ENCODE measurements at places on chromosomes 1 and 21. TPM values are rescaled to one million over a fixed set of nuclear protein-coding genes. Genes with fewer than 3 reads are reported as not detected.

- no peak for DNase-seq
Measured at GRCh38 chr1:116457946-116458604, 85.0 kb downstream of the ATP1A1 start.

The THEM5 gene
- not detected for total RNA-seq

DNA sequence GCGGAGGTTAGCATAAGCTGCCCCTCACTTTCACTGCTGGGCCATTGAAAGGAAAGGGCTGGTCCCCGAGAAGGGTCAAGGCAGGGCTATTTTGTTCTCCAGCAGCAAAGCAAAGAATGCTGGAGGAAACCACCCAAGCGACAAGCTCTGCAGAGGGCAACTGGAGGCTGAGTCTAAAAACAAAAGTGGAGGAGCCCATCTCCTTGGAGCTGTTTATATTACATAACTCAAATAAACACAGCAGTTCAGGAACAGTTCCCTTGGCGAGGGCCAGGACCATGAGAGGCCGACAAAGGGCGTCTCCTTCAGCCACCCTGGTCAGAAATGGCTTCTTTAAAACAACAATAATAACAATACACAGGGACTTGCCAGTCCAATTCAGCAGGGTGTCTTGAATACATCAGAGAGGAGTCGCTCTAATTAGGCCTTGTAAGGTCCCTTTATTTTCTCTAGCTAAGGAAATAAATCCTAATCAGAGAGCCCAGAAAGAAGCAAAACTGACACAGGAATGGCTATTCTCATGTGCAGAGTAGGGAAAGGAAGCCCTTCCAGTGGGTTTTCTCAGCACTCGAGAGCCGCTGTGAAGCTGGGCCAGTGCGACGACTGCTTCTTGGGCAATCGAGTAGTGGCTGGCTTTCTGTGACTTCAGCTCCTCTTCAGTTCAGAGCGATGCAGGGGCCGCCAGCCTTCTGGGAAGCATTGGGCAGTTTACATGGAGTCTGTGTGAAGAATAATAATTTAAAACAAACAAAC lies 57.0 kb upstream of the TARBP1 start:
- DNase-seq, result no peak

- no peak for DNase-seq
Measured at GRCh38 chr1:22645931-22646330, 2.5 kb downstream of the C1QC start.

GRCh38 chr1:5297886-5298239 lies 643.5 kb downstream of the AJAP1 start:
- DNase-seq, result no peak

DNA sequence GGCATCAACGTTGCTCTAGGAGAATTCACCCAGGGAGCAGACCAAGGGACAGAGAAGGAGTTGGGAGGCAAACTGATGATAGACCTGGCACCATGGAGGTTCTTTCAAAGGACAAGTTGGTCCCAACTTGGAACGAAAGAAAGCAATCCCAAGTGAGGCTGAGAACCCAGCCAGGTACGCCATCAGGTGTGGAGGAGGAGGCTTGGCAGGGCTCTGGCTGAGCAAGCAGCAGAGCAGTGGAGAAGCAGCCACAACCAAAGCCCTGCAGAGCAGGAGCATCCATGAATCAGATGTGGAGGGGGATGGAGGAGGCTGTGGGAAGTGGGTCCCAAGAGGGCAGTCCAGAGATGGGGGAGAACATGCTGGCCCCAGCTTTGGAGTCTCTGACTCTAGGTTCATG lies 36.3 kb upstream of the RBM15 start:
- DNase-seq, result no peak

- no peak for DNase-seq
Measured at GRCh38 chr1:221963742-221964141, 221.9 kb upstream of the DUSP10 start.

The KLHDC8A gene
- not detected for total RNA-seq

- no peak for DNase-seq
Measured at GRCh38 chr1:110259770-110260169, 49.7 kb downstream of the KCNC4 start.

DNA sequence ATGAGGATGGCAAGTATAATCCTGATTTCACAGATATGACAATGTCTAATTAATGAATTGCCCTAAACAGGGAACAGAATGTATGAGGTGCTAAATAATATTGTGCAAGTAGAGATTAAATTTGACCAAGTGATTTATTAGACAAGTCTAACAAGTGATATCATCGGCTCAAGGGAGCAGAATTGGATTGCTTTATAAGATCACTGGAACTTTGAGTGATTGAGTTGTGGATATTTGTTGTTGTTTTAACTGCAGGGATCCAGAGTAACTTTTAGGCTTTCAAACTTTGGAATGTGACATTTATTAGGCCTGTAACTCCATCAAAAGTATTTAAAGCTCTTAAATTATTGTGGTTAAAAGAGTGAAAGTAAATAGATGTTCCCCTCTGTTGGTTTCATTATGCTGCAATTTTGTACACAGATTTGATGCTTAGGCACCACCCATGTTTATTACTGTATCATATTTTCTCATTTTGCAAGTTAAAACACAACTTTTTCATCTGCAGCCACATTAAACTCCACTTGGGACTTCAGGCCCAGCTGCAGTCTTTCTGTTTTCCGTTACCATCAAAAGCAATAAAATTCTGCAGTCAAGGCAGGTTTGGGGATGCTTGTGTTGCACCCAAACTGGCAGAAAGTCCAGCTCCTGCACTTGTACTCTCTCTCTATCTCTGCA lies 206.6 kb downstream of the HLX start:
- DNase-seq, result no peak

DNA sequence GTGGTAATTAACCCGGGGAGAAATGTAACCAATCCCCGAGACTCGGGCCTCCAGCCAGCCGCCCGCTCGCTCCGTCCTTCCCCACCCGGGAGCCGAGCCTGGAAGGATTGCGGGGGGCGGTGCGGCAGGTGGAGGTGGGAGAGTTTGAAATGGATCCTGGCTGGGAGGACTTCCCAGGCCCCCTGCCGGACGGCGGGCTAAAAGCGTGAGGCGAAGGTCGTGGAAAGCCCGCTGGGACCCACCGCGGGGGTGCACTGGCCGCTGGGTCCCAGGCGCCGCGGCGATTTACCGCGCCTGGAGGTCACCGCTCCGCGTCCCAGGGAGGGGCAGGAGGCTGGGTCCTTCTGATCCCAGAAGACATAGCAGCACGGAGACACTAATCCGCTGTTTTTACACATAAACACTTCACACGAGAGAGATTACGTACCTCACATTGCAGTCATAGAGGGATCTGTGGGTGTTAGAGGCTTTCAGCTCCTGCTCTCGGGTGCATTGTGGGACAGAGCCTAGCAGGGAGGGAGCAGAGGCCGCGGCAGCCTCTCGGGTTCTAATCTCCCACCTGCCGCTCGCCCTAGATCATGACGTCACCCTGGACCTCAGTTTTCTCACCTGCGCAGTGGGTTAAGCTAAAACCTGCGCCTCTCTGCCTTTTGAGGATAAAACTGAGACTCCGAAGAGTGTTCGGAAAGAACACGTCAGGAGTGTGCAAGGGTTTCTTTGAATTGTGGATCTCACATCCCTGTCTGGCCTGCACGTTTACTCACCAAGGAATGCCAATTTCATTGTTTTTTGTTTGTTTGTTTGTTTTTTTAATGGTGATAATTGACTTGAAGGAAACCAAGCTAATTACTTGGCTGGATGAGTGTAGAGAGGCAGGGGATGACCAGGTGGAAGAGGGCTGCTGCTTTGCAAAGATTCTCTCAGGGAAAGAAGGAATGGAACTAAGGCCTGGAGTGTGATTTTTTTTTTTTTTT lies 17.1 kb upstream of the TMEM9 start:
- DNase-seq, result peak; percentile 3

DNA sequence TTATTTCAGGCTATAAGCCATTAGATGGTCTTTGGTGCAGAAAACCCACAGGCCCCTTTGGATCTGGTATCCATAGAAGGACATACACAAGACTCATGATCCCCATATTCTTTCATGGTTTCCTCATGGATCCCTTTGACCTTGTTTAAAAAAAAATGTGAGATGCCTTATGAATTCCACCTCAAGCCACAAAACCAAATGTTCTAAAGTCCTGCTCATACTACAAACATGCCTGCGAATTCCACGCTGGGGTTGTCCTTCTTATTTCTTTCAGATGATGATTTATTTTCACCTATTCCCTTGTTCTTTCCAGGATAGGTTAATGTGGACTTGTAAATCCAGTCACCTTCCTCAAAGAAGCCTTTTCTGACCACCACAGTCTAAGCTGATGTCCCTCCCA lies 256.9 kb upstream of the DPYD start:
- DNase-seq, result no peak

DNA sequence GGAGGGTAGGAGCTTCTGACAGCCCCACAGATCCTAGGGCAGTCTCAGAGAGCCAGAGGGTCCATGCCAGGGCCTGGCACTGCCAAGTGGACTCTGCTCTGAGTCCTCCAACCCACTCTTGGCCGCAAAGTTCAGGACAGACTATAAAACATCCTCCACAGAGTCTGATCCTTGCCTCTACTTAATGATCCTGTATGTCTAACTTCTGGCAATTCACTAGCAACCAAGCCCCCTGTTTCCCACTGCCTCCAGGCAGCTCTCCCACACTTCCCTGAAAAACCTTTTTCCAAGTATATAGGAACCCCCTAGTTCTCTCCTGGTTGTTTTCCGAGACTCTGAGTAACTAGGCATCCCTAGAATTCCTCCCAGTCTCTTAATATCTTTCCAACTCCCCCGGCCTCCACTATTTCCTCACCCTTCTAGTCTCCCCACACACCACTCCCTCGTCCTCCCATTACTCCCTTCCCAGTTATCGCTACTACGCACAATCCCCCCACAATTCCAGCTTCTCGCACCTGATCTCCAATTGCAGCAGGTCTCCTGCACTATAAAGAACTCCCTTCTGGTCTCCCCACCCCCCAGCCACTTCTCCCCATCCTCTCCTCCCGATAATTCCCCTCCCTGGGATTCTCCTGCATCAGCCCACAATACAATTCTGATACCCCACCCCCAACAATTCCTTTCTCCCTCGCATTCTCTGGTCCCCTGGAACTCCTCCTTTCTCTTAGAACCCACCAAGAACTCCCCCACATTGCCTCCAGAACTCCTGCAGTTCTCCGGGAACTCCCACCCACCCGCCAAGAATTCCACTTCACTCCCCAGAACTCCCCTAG lies 574 bp downstream of the IGSF9 start:
- DNase-seq, result no peak

GRCh38 chr1:233060461-233060994 lies 110.1 kb downstream of the NTPCR start:
- DNase-seq, result no peak

DNA sequence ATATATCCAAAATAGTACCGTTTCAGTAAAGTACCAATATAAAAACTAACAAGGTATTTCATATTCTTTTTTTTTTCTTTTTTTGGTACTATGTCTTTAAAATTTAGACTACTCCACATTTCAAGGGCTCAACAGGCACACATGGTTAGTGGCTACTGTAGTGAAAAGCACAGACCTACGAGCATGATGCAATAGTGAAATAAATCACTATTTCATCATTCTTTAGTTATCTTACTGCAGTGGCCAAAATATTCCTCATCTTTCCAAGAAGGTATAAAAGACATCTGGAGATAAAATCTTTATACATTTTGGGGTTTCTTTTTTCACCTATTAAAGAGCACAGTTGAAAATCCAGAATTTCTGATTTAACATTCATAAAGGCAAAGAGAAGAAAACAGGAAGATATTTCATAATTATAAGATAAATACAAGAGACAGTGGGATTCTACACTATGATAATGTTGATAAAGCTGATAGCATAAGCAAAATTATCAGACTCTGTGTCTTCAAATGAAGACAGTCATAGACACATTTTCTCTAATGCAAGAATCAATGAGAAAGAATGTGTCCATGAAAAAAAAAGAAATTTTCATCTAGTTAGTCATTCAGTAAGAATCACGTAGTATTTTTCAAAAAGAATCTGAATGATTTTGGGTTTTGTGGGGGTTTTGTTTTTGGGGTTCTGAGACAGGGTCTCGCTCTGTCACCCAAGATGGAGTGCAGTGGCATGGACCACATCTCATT lies 41.9 kb downstream of the CEP170 start:
- DNase-seq, result no peak

GRCh38 chr1:3847081-3847480 lies 9.9 kb downstream of the CEP104 start:
- no peak for DNase-seq

DNA sequence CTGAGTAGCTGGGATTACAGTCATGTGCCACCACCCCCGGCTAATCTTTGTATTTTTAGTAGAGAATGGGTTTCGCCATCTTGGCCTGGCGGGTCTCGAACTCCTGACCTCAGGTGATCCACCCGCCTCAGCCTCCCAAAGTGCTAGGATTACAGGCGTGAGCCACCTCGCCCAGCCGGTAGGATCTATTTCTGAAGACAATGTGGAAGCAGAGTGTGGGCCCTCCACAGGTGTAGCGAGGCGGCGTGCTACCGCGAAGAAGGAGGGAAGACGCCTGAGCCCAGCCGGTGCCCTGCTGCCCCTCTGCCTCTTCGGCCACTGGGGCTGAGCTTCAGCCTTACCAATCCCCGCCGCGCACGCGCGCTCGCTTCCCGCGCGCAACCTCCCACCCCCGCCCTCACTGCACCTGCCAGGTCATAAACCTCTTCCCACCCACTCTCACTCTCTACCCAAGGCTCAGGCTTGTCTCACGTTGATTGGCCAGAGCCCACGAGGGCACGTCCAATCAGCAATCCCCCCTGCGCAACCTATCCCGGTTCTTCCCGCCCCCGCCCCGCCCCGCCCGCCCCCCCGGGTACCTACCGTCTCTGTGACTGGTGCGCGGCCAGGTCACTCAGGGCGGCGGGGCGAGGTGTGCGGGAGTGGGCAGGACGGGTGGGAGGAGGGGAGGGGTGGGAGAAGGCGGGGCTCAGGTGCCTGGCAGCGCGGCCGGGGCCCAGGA lies 409 bp upstream of the HOOK1 start:
- DNase-seq, result peak; percentile 93

The PLPPR4 gene
- not detected for total RNA-seq

DNA sequence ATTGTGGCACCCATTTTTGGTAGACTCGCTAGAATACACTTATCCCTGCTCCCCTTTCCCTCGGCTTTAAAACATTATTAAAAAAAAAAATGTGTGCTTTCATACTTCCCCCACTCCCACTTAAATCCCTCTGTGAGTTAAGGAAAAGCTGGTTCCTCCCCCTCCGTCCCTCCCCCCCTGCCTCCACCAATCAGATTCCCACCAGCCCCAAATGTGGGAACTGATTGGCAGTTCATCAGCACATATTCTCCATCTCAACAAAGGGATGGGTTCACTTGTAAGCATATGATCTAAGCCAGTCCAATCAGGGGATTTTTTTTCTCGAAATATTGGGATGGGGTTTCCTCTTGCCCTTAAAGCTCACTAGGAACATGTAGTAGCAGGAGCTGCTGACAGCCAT lies 10.8 kb upstream of the FYB2 start:
- DNase-seq, result no peak

DNA sequence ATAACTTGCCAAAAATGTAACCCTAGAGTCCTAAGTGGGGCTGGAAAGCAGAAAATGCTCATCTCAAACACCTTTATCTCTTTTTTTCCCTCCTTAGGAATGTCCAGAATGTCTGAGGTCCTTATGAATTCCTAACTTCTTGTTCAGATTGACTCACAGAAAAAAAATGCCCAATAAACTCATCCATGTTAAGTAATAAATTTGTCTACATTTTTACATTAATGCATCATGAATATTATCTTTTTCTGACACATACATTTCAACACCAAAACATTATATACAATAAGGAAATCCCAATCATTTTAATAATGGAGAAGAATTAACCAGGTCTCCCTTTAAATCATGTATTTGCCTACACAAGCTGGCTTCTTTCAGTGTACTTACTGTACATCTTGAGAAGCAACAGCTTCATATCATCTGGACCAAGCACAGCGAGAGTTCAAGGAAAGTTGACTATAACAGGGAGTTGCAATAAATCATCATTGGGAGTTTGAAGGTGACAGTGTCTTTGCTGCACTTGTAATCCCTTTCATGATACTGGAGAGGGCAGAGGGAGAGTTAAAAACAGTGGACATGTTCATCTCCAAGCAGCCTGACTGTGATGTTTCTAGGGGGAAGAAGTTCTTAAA lies 565.2 kb downstream of the LTN1 start:
- no peak for DNase-seq

Measured in CD8-positive, alpha-beta T cell (primary cell).